Neural crest cell (in vitro differentiated cells): ENCODE measurements at places on chromosomes 11 and 22. TPM values are rescaled to one million over a fixed set of nuclear protein-coding genes. Genes with fewer than 3 reads are reported as not detected.

MYBPC3 gene
- total RNA-seq, result not detected in 2 replicates

INPP5J gene
- 4.5 and 4.7 TPM in 2 replicates for total RNA-seq

GSTT2B gene
- total RNA-seq, result 1.8 and 2.1 TPM in 2 replicates

OTOG gene
- not detected in 2 replicates for total RNA-seq

DEUP1 gene
- total RNA-seq, result 0.70 and 0.80 TPM in 2 replicates

MOV10L1 gene
- total RNA-seq, result not detected in 2 replicates

PHOX2A gene
- total RNA-seq, result 5.1 and 5.6 TPM in 2 replicates

SLC17A6 gene
- 1.4 and 1.8 TPM in 2 replicates for total RNA-seq

LMNTD2 gene
- 1.8 and 2.2 TPM in 2 replicates for total RNA-seq

SEC14L6 gene
- total RNA-seq, result 3.3 and 3.6 TPM in 2 replicates

SYCE3 gene
- total RNA-seq, result not detected in 2 replicates

POTEH gene
- total RNA-seq, result not detected in 2 replicates

TEAD1 gene
- total RNA-seq, result 84.1 and 87.3 TPM in 2 replicates

GRCh38 chr11:96151501-96151900 lies 191.5 kb downstream of the MAML2 start:
- no peak for DNase-seq
- no peaks in the 10 kb centered on the region for H3K27me3 ChIP-seq
- H3K4me3 ChIP-seq, result no peak overlapping the region

- no peaks in the 10 kb centered on the region for H3K27me3 ChIP-seq
- no peak for DNase-seq
- H3K4me1 ChIP-seq, result peaks cover 17% of the 10 kb centered on the region
- peaks cover 8% of the 10 kb centered on the region for H3K36me3 ChIP-seq
Observed at GRCh38 chr11:12506404-12506921, 129.1 kb downstream of the PARVA start.

GRCh38 chr22:30056015-30056414 lies 24.2 kb upstream of the HORMAD2 start:
- no peak for DNase-seq
- H3K27me3 ChIP-seq, result peaks cover 2% of the 10 kb centered on the region
- H3K4me3 ChIP-seq, result no peak overlapping the region
- peaks cover 9% of the 10 kb centered on the region for H3K36me3 ChIP-seq
- H3K4me1 ChIP-seq, result no peaks in the 10 kb centered on the region

GRCh38 chr11:10443152-10443551 lies 11.9 kb upstream of the AMPD3 start:
- no peaks in the 10 kb centered on the region for H3K36me3 ChIP-seq
- peaks cover 8% of the 10 kb centered on the region for H3K27me3 ChIP-seq
- no peak for DNase-seq
- H3K27ac ChIP-seq, result no peak overlapping the region
- peaks cover 9% of the 10 kb centered on the region for H3K4me1 ChIP-seq

GRCh38 chr11:36509201-36509639 lies 852 bp downstream of the TRAF6 start:
- peaks cover 19% of the 10 kb centered on the region for H3K4me1 ChIP-seq
- H3K27ac ChIP-seq, result peak overlapping the region; percentile 91
- peaks cover 5% of the 10 kb centered on the region for H3K27me3 ChIP-seq
- peaks cover 3% of the 10 kb centered on the region for H3K36me3 ChIP-seq
- DNase-seq, result no peak
- peak overlapping the region; percentile 95 for H3K4me3 ChIP-seq

- no peaks in the 10 kb centered on the region for H3K36me3 ChIP-seq
- no peak for DNase-seq
- H3K27ac ChIP-seq, result no peak overlapping the region
Observed at GRCh38 chr11:31921081-31921480, 110.0 kb upstream of the PAX6 start.

GRCh38 chr22:46450931-46451561 lies 86.4 kb downstream of the CELSR1 start:
- DNase-seq, result no peak
- peaks cover 34% of the 10 kb centered on the region for H3K4me1 ChIP-seq
- no peaks in the 10 kb centered on the region for H3K36me3 ChIP-seq
- no peak overlapping the region for H3K27ac ChIP-seq
- H3K4me3 ChIP-seq, result no peak overlapping the region

DNA sequence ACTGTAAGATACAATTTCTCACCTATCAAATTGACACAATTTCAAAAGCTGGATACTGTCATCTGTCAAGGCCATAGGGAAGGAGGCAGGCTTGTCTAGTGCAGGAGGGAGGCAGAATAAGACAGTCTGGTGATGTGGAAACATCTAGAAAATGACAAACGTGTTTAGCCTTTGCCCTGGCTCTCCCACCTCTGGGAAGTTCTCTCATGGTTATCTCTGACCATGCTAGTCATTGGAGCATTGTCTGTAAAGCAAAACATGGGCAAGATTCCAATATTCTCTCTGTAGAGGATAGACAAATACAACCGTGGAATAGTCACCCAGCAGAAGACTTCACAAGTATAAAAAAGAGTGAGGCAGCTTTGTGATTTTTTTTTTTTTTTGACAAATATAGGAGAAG lies 9.1 kb upstream of the SERHL2 start:
- H3K36me3 ChIP-seq, result no peaks in the 10 kb centered on the region
- DNase-seq, result no peak
- H3K4me1 ChIP-seq, result no peaks in the 10 kb centered on the region
- H3K27me3 ChIP-seq, result peaks cover 9% of the 10 kb centered on the region
- H3K4me3 ChIP-seq, result no peak overlapping the region

GRCh38 chr11:2449548-2450320 lies 4.9 kb downstream of the KCNQ1 start:
- H3K4me1 ChIP-seq, result no peaks in the 10 kb centered on the region
- no peak overlapping the region for H3K27ac ChIP-seq
- DNase-seq, result no peak
- no peaks in the 10 kb centered on the region for H3K36me3 ChIP-seq

- no peak overlapping the region for H3K27ac ChIP-seq
- H3K4me1 ChIP-seq, result peaks cover 28% of the 10 kb centered on the region
- H3K4me3 ChIP-seq, result peak overlapping the region; percentile 84
- H3K36me3 ChIP-seq, result no peaks in the 10 kb centered on the region
- no peak for DNase-seq
- H3K27me3 ChIP-seq, result peaks cover 44% of the 10 kb centered on the region
Observed at GRCh38 chr22:41974691-41975290, 5.5 kb downstream of the SEPTIN3 start.

DNA sequence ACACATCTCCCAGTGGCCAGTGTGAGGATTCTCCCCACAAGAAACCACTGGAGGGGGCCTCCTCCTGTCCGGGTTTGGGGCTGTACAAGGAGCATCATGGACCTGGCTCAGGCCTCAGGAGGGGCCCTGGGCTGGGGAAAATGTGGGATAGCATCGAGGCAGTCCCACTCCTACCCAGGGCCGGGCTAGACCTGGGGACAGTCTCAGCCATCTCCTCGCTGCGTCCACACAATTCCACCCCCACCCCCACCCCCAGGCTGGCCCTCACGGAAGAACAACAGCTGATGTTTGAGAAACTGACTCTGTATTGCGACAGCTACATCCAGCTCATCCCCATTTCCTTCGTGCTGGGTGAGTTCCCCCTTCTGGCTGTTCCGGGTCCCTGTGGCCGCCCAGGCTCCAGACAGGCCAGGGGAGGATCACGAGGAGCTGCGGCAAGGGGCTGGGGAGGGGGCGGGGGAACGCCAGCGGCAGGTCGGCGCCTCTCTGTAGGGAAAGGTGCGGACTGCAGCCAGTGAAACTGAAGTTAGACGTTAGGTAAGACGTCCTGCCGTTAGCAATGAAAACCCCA lies 4.8 kb downstream of the BEST1 start:
- H3K4me3 ChIP-seq, result no peak overlapping the region
- DNase-seq, result no peak
- peaks cover 33% of the 10 kb centered on the region for H3K27me3 ChIP-seq
- peaks cover under 1% of the 10 kb centered on the region for H3K4me1 ChIP-seq
- H3K36me3 ChIP-seq, result no peaks in the 10 kb centered on the region

DNA sequence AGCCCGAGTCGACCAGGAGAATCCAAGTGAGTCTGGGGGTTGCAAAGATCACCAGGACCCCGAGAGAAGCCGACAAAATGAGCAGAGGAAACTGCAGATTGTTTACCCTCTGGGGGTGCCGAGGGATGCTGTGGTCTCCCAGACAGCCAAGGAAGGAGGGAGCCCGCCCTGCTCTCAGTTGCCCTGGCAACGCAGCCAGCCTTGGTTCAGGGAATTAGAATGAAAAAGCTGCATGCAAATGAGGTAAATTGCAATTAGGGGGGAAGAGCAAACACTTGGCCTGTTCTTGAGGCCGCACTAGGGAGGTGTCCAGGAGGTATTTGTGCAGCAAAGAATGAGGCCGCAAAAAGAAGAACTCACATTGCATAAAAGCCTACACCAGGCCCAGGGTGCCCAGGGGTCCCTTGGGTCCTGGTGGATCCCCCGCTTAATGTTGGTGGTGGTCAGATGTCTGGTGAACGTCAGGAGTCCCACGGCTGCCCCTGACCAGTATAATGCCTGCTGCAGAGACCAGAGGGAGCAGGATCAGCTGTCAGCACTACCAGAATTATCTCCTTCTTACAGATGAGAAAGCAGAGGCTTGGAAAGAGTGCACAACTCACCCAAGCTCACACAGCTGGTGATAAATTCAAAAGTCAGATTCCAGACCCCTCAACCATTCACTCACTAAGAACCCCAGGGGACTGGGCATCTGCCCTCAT lies 40.3 kb upstream of the ATXN10 start:
- no peak overlapping the region for H3K27ac ChIP-seq
- no peak overlapping the region for H3K4me3 ChIP-seq
- H3K27me3 ChIP-seq, result peaks cover 40% of the 10 kb centered on the region
- H3K36me3 ChIP-seq, result no peaks in the 10 kb centered on the region
- no peak for DNase-seq
- H3K4me1 ChIP-seq, result peaks cover 24% of the 10 kb centered on the region

- DNase-seq, result no peak
- no peaks in the 10 kb centered on the region for H3K27me3 ChIP-seq
- H3K27ac ChIP-seq, result no peak overlapping the region
Observed at GRCh38 chr11:665062-665703, 28.1 kb downstream of the DRD4 start.

DNA sequence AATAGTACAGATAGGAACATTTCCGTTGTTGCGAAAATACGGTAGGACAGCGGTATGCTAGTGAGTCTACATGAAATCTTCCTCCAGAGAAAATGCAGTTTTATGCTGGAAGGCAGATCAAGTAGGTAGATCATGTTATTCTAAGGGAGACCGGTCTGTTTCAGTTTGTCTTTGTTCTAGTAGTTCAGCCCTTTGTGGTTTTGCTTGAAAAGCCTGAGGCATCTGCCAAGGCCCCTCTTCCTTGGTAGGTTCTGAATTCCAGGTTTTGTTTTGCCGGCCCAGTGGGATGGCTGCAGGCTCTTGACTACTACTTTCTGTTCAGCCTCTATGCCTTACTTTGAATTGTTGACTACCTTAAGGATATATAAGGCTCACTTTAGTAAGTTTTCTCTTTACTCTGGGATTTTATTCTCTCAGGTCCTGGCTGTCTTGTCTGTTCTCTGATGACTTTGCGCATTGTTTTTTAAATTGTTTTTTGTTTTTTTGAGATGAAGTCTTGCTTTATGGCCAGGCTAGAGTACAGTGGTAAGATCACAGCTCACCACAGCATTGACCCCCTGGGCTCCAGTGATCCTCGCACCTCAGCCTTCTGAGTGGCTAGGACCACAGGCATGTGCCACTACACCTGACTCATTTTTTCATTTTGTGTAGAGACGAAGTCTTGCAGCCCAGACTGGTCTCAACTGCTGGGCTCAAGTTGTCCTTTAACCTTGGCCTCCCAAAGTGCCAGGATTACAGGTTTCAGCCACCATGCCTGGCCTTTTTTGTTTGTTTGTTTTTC lies 53.7 kb downstream of the HIPK3 start:
- H3K36me3 ChIP-seq, result no peaks in the 10 kb centered on the region
- peaks cover 18% of the 10 kb centered on the region for H3K4me1 ChIP-seq
- DNase-seq, result no peak
- no peak overlapping the region for H3K27ac ChIP-seq
- no peaks in the 10 kb centered on the region for H3K27me3 ChIP-seq

GRCh38 chr11:43282607-43283440 lies 29.0 kb upstream of the API5 start:
- H3K27ac ChIP-seq, result peak overlapping the region; percentile 35
- H3K4me3 ChIP-seq, result no peak overlapping the region
- DNase-seq, result peak; percentile 64
- peaks cover 14% of the 10 kb centered on the region for H3K4me1 ChIP-seq

GRCh38 chr11:111322534-111322933 lies 24.2 kb downstream of the POU2AF3 start:
- DNase-seq, result no peak
- no peaks in the 10 kb centered on the region for H3K36me3 ChIP-seq
- H3K4me3 ChIP-seq, result no peak overlapping the region
- no peaks in the 10 kb centered on the region for H3K4me1 ChIP-seq
- H3K27ac ChIP-seq, result no peak overlapping the region
- no peaks in the 10 kb centered on the region for H3K27me3 ChIP-seq

GRCh38 chr11:122850076-122850631 lies 11.9 kb downstream of the CRTAM start:
- H3K27ac ChIP-seq, result peak overlapping the region; percentile 53
- no peak overlapping the region for H3K4me3 ChIP-seq
- no peak for DNase-seq
- H3K36me3 ChIP-seq, result no peaks in the 10 kb centered on the region
- H3K4me1 ChIP-seq, result peaks cover 16% of the 10 kb centered on the region

GRCh38 chr22:31838917-31839316 lies 85.1 kb downstream of the DEPDC5 start:
- no peak overlapping the region for H3K27ac ChIP-seq
- no peaks in the 10 kb centered on the region for H3K27me3 ChIP-seq
- H3K4me1 ChIP-seq, result no peaks in the 10 kb centered on the region

DNA sequence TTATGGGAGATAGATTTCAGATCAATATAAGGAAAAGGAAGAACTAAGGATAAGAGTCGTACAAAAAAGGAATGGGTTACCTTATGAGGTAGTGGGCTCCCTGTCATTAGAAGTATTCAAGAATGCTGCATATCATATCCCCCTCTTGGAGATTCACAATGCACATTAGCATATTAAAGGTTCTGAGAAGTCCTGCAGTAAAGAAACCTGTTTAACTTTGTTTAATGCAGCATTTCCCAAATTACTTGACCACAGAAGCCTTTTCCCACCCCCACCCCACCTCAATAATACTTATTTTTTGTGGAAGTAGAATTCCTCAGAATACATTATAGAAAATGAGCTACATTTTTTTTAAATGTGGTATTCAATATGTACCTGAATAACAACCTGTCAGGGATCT lies 30.9 kb downstream of the PHF21A start:
- no peak for DNase-seq
- H3K27ac ChIP-seq, result no peak overlapping the region
- no peak overlapping the region for H3K4me3 ChIP-seq
- H3K36me3 ChIP-seq, result peaks cover 4% of the 10 kb centered on the region
- H3K4me1 ChIP-seq, result no peaks in the 10 kb centered on the region

- DNase-seq, result no peak
- H3K27ac ChIP-seq, result no peak overlapping the region
- no peaks in the 10 kb centered on the region for H3K4me1 ChIP-seq
- no peaks in the 10 kb centered on the region for H3K27me3 ChIP-seq
- no peak overlapping the region for H3K4me3 ChIP-seq
Observed at GRCh38 chr22:47619631-47620030, 857.2 kb downstream of the TBC1D22A start.
